PC-9 (cell line): ENCODE measurements at places on chromosomes 7 and 10. TPM values are rescaled to one million over a fixed set of nuclear protein-coding genes. Genes with fewer than 3 reads are reported as not detected.

The ITGA8 gene
- not detected in 2 replicates for total RNA-seq

The HYAL4 gene
- total RNA-seq = not detected in 2 replicates

DNA sequence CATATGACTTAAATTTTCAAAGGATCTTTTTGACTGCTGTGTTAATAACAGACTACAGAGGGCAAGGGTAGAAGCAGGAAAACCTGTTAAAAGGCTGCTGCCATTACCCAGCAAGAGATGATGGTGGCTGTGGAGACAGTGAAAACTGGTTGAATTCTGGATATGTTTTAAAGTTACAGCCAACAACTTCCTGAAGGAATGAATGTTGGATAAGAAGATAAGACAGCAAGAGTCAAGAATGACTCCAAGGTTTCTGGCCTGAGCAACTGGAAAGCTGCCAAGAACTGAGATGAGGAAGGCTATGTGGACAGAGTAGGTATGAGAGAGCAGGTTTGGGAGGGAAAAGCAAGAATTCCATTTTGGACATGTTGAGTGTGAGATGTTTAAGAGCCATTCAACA lies 19.1 kb downstream of the CNOT4 start:
- DNase-seq = peak; percentile 25
- H3K27me3 ChIP-seq = no peaks in the 10 kb centered on the region
- no peak overlapping the region for H3K27ac ChIP-seq
- 0 out of 2 replicates have a peak, but pooled peaks cover 4% of the 10 kb centered on the region for H3K4me1 ChIP-seq
- peaks cover 16% of the 10 kb centered on the region; the same call in 1 of the 2 replicates for H3K36me3 ChIP-seq

- peak overlapping the region; percentile 41; the same call in 1 of the 2 replicates for H3K4me3 ChIP-seq
- H3K27me3 ChIP-seq = no peaks in the 10 kb centered on the region
- H3K36me3 ChIP-seq = no peaks in the 10 kb centered on the region; the same call in 1 of the 2 replicates
- peak; percentile 88 for DNase-seq
Measured at GRCh38 chr7:134589491-134589941, 40.6 kb downstream of the AKR1B15 start.

DNA sequence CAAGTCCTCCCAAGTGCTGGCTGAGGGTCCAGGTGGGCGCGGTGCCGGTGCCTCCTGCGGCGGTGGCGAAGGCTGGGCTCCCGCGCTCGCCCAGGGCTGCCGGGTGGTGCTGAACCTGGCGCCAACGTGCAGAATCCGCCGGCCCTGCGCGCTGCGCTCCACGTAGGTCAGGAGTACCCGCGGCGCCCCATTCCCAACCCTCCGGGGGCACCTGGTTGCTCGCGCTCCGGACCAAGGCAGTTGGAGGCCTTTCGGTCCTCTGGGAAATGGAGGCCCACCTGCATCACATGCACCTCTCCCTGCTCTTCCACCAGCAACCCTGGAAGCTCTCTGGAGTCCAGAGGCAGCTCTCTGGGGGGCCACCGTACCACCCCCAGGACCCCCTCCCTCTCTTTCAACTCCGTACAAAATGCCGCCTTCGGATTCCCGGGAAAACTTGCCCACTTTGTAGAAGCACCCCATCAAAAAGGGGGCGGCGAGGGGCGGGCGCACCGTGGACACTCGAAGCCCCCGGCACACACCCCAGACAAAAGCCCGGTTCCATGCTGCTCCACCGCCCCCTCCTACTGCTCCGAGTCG lies 745 bp downstream of the SLC16A9 start:
- H3K27ac ChIP-seq = no peak overlapping the region
- H3K27me3 ChIP-seq = peaks cover 6% of the 10 kb centered on the region
- no peak for DNase-seq
